ENCODE measurements at places on chromosomes 12 and 14.

- no peak for DNase-seq
These were observed 22.9 kb downstream of the DICER1 start for GRCh38 chr14:95134304-95134933.

- peak; percentile 53 for DNase-seq
These were observed 462 bp downstream of the KNTC1 start for GRCh38 chr12:122527478-122527944.

GRCh38 chr14:60332046-60332399, 83.0 kb downstream of the PPM1A start:
- no peak for DNase-seq

DNA sequence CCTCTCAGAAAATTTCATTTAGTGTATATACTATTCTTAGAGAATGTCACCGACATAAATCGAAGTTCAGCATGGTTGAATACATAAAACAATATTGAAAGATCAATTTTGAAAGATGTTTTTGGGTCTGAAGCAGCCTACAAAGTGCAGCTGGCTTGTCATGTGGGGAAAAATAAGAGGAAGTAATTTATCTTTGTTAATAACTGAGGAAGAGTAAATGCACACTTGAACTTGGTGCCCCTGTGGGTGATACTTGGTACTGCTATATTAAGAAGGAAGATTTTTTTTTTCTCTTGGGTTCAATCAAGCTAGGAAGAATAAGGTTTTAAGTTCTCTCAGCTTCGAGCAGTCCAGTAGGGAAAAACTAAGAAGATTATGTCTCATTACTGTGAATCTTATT, 661.3 kb downstream of the RPL10L start:
- DNase-seq = no peak

Data from SJCRH30 (cell line).